ENCODE measurements at places on chromosomes 1 and 21. TPM values are rescaled to one million over a fixed set of nuclear protein-coding genes. Genes with fewer than 3 reads are reported as not detected.

DNA sequence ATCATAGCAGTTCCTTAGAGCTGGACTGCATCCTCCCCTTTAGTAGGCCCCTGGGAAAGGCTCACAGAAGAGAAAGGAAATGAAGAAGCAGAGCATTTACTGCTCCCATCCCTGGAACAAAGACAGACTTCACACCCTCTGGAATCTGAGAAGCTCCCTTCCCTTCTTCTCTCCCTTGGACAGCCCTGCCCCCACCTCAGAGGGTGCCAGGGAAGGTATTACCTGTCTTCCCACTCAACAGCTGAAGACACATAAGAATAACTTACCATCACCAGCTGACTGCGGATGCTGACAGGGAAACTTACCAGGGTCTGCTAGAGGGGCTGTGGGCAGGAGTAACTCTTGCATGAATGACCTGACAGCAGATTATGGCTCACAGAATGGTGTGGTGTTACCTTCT, 14.1 kb upstream of the FAAH start:
- DNase-seq: no peak

GRCh38 chr1:76759950-76760349, 107.3 kb upstream of the ST6GALNAC5 start:
- DNase-seq: peak; percentile 7

Gene CBR3
- 2.4 TPM for total RNA-seq

GRCh38 chr1:237877631-237878030, 13.1 kb downstream of the ZP4 start:
- no peak for DNase-seq

GRCh38 chr21:16047904-16048303, 318.1 kb downstream of the USP25 start:
- DNase-seq: no peak

- no peak for DNase-seq
These were observed 52.0 kb upstream of the LYPLAL1 start for GRCh38 chr1:219121679-219122078.

GRCh38 chr1:172154551-172154950, 265.9 kb upstream of the C1orf105 start:
- DNase-seq: peak; percentile 74

DNA sequence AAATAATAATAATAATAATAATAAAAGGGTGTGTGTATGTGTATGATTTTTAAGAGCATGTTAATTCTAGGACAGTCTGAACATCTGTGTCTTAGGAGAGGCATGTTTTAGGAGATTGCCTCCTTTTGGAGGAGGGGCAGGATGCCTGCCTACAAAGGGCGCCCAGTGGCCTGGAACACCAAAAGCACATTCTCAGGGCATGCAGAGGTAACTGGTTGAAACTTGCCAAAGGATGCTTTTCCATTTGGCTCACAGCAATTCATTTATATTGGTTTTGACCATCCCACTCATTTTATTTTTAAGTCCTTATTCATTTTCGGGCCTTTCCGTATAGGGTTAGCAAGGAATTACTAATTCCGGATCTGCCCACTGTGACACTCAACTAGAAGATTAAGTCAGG, 21.1 kb upstream of the LAMC2 start:
- no peak for DNase-seq

Gene ICOSLG
- 0.65 TPM for total RNA-seq

DNA sequence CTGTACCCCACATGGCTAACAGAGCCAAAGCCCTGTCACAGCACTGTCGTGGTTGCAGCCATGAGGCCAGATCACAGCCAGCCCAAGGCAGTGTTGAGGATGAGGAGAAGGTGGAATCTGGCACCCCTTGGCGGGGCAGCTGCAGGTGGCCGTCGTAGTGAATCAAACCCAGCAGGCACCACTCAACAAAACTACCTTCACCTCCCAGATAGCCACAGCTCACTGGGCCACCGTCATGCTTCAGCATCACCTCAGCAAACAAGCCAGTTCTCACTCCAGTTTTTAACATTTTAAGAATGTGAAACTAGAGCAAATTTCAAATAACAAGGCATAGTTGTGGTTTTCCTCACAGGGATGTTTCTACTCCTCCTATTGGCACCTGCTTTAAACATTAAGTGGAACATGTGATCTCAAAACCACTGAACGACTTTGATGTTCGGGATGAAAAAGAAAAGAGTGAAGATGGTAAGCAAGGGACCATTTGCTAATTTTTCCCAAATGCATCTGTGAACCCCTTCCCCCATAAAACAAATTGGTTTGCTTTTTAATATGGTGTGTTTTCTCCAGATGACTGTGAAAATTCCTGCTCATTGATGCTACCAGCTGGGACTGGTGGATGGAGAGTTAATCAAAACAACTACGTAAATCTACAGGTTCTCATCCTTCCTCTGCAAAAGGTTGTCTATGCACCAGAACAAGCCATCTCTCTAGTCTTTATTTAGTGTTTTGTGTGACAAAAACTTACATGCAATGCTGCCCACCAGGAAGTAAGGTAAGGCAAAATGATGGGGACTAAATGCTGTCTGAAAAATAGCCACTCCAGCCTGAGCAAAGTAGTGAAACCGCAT, 45.5 kb downstream of the TOR1AIP2 start:
- DNase-seq: no peak

GRCh38 chr1:67604778-67605177, 80.2 kb upstream of the GADD45A start:
- DNase-seq: no peak

- DNase-seq: peak; percentile 5
These were observed 8.9 kb upstream of the ZNF326 start for GRCh38 chr1:89986020-89986419.

DNA sequence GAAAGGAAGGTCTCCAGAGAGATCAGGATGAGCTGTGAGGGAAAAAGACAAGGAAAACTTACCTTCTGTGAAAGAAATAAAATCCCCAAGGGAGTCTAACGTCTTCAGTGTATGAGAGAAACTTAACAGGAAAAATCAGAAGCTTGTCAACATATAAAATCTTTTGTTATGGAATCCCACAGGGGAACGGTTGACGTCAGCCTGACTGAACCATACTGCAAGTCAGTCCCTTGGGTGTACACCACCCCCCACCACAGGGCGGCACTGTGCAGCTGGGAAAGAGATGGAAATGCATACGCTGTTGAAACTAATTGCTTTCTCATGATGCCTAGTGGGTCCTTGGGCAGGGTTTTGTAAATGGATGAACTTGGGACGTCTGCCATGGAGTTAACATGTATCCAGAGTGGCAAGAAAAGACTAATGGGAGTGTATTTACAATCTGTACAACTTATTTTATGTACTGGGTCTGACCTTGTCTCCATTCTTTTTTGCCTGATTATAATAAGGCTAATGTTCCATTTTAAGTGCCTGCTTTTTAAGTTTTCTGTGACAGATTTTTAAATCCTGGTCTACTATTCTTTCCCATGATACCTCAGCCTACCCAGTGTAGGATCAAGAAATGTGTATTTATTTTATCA, 22.7 kb downstream of the UTP25 start:
- DNase-seq: peak; percentile 87

Gene TMEM183A
- 70.0 TPM for total RNA-seq

DNA sequence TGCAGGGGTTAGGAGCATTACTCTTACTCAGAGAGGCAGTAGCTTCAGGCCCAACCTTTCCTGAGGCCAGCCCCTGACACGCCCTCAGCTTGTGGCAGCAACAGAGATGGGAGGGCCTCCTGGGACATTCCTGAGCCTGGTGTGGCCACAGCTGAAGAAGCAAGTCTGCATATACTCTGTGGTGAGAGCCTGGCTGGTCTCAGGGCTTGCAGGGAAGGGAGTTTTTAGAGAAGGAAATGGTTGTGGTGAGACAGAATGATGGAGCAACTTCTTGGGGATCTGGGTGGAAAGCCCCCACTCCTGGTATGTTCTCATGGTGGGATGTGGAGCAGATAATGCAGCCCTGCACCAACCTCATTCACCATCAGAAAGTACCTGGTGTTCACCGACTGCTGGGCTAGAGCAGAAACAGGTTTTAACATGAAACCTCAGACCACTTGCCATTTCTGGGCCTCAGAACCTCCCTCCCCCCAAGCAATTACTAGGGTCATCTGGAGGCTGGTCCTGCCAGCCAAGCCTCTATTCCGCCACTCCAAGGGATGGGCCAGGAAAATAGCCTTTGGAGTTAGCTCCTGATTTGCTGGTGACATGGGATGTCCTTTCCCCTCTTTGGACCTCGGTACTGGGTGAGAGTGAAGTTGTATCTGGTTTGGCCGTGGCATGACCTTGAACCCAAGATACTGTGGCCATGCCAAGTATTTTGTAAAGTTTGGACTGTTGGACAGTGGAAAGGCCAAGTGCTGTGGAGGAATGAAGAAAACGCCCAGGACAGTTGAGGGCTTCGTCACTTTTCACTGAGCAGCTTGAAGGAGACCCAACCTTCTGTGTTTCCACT, 28.1 kb upstream of the RNF19B start:
- DNase-seq: no peak

- no peak for DNase-seq
These were observed 14.7 kb downstream of the TFF2 start for GRCh38 chr21:42336054-42336453.

DNA sequence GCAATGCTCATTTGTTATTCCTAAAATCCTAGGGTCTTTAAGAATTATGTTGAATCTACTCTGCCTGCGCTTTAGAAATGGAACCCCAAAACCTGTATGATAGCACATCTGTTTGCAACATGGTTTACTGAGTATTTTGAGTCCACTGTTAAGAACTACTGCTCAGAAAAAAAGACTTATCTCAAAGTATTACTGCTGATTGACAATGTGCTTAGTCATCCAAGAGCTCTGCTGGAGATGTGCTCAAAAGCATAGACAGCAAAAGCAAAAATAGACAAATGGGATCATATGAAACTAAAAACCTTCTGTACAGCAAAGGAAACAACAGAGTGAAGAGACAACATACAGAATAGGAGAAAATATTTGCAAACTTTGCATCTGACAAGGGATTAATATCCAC, 107.0 kb downstream of the CTH start:
- no peak for DNase-seq

GRCh38 chr1:33099290-33100118, 18.6 kb downstream of the AZIN2 start:
- DNase-seq: peak; percentile 90

DNA sequence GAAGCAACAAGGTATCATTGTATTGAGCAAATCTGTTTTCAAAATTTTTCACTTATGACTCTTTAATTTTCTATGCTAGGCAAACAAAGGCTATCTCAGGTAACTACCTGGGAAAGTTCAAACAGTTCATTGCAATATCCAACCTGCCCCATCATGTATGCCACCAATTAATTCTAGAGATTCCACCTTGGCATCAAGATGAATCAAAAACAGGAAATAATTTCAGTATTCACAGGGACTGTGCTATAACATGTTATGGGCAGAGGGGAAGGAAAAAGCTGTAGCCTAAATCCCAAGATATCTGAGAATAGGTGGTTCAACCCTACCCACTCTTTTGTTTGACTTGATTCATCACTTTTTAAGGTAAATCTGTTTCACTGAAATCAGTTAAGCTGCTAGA, 67.5 kb upstream of the SH3GLB1 start:
- DNase-seq: no peak

DNA sequence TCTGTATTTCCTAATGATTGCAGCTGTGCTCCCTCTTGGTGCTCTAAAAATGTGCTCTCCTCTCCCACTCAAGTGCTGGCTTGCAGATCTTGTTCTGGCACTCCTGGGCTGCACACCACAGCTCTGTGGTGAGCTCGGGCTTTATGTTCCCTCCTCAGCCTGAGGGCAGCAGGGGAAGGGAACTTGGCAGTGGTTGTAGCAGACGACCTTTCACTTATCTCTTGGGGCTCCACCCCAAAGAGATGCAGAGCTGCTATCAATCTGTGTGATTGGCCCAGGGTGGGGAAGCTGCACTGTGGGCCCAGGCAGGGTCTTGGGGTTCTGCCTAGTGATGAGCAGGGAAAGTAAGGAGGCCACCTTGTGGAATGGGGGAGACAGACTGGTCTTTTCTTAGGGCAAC, 143.5 kb upstream of the GORAB start:
- DNase-seq: no peak

GRCh38 chr1:208499601-208500000, 255.4 kb upstream of the PLXNA2 start:
- DNase-seq: no peak

Gene UBE2U
- 0.20 TPM for total RNA-seq

Gene ASAP3
- 3.4 TPM for total RNA-seq

GRCh38 chr1:245749053-245749452, 594.3 kb downstream of the KIF26B start:
- DNase-seq: no peak

DNA sequence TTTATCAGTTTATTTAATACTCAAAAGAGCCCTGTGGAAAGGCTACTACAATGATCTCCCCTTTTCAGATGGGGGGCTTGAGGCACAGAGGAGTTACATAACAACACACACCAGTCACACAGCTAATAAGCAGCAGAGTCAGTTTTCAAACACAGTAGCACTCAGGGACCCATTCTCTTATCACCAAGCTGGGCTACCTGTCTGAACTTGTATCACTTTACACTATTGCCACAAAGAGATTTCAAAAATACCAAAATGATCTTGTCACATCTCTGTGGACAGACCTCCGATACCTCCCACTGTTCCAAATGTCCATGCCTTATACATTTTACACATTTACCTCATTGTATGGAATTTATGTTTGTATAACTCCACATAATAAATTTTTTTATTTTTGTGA, 134.6 kb downstream of the TPR start:
- DNase-seq: no peak

Gene DNAH14
- 3.5 TPM for total RNA-seq

- peak; percentile 67 for DNase-seq
These were observed 54.3 kb downstream of the ABL2 start for GRCh38 chr1:179175011-179175841.

Gene GUCA2A
- not detected for total RNA-seq

DNA sequence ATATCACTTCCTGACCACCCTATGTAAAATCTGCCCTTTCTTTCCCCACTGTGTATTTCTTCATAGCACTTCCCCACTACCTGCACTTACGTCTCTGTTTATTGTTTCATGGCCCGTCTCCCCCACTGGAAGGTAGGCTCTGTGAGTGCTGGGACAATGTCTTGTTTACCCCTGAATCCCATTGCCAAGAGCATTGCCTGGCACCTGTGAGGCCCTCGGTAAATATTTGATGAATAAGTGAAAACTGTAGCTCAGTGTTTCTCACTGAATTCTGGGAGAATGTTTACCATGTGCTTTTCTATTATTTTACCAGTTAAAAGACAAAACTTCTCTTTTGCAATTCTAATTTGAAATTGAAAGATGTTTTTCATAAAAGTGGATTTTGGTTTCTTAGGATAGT, 11.8 kb downstream of the NFASC start:
- DNase-seq: no peak

DNA sequence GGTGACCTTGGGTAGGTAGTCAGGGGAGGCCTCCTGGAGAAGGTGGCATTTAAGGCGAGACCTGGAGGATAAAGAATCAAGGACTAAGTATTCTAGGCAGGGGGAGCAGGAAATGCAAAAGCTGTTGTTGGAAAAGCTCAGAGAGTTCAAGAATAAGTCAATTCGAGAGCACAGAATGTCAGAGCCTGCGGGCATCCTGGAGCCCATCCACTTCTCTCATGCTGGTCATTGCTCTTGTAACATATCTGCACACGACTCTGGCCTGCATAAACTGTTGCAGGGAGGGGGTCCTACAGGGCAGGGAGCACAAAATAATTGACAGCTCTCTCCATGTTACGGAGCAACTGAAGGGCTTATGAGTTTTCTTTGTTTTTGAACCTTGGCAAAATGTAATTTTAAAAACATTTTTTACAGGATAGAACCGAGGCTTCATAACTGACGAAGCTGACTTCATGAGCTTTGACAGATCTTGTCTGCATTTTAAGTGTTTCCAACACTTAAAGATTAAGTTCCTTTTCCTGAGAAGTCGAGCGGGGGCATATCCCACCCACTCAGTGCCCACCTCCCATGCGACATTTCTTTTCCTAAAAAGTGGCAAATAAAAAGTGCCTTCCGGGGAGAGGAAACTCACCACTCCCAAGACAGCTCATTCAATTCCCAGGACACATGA, 4.2 kb downstream of the PLA2G5 start:
- DNase-seq: no peak

GRCh38 chr1:1680912-1681273, 11.7 kb downstream of the SLC35E2B start:
- DNase-seq: no peak

All from lung microvascular endothelial cell (primary cell).